Inflammatory macrophage (primary cell): ENCODE measurements at places on chromosomes 13 and 19.

DNA sequence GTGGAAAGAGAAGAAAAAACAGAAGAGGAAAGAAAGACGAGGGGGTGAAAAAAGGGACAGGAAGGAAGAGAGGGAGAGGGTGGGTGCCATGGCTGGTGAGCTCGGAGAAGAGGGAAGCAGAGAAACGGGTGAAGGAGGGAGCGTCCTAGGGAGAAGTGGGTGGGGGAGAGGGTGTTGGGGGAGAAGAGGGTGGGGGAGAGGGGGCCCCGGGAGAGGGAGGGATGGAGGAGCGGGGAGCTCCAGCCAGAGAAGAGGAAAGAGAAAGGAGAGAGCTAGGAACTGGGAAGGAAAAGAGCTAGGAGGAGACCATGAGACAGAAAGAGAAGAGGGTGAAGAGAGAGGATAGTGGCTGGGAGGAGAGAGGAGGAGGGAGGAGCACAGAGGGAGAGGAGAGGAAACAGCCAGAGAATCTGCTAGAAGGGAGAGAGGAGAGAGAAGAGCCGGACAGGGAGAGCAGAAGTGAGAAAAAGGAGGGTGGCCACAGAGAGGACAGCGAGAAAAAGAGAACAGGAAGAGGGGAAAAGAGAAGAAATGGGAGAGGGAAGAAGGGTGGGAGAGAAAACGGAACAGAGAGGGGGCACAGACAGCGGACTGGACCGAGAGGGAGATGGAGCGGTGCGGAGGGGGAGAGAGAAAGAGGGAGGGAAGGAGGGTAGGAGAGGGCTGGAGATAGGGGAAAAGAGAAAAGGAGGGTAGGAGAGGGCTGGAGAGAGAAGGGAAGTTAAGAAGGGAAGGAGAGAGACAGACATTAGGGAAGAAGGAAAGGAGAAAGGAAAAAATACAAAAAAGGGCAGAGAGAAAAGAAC lies 11.9 kb upstream of the GARIN5A start:
- no peak for DNase-seq

- no peak for DNase-seq
Observed at GRCh38 chr13:61202042-61202441, 213.6 kb downstream of the PCDH20 start.

GRCh38 chr13:81686877-81687276 lies 1346.0 kb upstream of the SPRY2 start:
- no peak for DNase-seq

DNA sequence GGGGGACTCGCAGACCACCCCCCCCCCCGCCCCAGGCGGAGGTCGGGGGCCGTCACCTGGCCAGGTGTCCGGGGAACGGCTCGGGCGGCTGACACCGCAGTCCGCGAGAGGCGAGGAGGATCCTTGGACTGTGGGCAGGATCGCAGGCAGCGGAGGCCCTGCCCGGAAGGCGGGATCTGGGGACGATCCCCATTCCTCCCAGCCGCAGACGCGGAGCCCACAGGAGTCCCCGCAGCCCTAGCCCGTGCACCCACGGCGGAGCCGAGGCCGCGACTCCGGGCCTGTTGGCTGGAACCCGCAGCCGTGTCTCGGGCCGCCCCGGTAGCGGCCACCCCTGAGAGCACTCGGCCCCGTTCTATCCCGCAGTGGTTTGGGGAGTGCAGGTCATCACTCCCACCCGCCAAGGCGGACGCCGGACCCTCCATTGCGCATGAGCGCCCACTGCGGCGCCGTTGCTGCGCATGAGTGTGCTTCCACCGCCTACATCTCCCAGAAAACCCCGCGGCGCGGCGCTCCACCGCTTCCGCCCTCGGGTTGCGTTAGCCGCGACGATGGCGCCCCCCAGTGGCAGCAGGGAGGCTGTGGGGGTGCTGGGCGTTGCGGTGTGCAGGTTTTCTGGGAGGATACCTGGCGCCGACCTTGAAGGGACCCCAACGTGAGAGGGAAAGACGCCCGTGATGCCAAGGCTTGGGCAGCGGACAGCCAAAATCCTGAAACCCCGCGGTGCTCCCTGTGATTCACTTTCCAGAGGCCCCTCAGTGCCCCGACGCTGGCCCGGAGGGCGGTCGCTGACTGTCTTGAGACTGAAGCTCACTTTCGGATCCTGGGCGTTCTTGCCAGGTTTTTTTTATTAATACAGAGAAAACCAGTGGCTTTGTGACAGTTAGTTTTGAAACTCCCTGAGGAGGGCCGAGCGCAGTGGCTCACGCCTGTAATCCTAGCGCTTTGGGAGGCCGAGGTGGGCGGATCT lies 4.4 kb upstream of the ZNF329 start:
- DNase-seq = peak; percentile 92

DNA sequence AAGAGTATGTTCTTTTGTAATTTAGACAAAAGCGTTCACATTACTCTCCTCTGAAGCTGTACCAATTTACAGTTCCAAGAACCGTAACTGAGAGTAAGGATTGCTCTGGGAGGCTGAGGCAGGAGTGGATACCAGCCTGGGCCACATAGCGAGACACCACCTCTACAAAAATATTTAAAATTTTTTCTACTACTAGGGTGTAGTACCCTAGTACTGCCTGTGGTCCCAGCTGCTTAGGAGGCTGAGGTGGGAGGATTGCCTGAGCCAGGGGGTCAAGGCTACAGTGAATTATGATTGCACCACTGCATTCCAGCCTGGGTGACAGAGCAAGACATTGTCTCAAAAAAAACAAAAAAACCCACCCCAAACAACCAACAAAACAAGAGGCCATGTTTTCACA lies 12.1 kb upstream of the CYP2A6 start:
- DNase-seq = no peak

- DNase-seq = no peak
Observed at GRCh38 chr13:96684469-96684868, 309.8 kb downstream of the OXGR1 start.
